Stimulated activated CD4-positive, alpha-beta T cell treated with anti-CD3 and anti-CD28 coated beads, Interleukin-2, amount 100 ng/mL, for 48 hours (primary cell): ENCODE measurements at places on chromosomes 1 and 21.

DNA sequence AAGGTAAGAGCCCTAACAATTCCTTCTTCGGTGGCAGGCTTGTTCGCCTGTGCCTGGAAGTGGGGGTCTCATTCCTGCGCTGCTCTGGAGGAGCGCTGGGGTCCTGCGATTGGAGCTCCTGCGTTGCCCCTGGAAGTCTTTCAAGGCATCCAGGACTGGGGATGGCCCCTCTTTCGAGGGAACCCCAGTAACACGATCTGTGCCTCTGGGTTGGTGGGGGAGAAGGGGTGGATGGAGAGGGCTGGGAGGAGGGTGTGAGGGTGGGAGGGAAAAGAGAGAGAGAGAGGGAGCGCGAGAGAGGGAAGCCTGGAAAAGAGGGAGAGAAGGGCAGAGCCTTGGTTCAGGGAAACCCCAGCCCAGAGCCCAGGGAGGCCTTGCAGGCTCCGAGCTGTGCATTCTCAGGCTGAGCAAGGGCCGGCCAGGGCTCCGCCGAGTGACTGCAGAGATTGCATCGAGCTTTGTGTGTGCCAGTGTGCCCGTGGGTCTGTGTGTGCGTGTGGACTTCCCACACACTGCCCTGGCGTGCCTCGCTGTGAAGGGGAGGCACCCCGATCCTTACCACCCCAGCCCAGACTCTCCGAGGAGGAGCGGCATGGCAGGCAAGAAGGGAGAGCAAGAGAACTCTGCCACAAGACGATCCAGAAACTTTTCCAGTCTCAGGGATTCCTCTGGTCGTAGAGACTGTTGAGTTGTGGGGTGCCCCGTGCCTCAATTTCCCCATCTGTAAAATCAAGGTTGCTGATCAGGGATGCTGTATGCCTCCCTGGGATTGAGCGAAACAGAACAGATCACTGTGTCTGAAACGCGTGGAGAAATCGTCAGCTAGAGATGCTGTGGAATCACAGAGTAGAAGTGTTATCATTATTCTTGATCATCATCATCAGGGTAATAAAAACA, 619 bp downstream of the BCL9 start:
- no peak for DNase-seq

DNA sequence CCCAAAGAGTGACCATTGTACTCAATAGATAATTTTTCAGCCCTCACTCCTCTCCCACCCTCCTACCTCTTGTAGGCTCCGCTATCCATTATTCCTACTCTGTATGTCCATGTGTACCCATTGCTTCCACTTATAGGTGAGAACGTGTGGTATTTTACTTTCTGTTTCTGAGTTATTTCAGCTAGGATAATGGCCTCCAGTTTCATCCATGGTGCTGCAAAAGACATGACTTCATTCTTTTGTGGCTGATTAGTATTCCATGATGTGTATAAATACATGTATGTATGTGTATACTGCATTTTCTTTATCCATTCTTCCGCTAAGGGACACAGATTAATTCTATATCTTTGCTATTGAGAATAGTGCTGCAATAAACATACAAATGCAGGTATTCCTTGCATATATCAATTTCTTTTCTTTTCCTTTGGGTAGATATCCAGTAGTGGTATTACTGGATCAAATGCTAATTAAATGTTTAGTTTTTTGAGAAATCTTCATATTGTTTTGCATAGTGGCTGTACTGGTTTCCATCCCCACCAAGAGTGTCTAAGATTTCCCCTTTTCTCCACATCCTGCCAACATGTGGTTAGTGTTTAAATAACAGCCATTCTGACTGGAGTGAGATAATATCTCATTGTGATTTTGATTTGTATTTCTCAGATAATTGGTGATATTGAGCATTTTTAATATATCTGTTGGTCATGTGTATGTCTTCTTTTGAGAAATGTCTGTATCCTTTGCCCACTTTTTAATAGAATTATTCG, 4.9 kb downstream of the LY9 start:
- DNase-seq = no peak

DNA sequence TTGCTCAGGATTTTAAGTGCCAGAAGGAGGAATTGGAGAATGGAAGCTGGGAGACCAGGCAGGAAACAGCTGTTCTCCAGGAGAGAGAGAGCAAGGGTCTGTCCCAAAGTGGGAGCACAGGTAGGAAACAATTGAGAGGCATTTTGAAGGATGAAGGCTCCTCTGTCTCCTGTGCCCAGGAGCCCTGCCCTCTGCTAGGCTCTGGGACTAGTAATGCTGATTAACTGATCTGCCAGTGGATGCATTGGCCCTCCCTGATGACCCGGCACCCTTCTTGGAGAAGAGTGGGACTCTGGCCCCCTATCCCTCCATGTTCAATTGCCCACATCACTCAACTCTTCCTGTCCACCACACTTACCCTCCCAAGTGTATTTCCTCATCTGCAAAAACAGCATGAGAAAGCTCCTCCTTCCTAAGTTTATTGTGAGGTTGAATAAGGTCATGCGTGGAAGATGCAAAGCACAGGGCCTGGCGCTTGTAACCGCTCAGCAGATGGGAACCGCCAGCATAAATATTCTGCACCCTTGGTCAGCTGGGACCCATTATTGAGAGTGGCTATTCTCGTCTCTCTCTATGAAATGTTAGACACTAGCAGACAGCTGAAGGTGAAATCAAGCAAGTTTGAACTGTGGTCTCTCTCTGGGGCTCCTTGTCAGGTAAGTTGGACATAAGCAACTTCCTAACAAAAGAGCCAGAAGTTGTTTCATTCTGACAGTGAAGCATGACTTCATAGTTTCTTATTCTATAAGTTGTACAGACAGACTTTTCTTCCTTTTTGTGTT, 63.0 kb upstream of the ANGPTL1 start:
- DNase-seq = no peak

DNA sequence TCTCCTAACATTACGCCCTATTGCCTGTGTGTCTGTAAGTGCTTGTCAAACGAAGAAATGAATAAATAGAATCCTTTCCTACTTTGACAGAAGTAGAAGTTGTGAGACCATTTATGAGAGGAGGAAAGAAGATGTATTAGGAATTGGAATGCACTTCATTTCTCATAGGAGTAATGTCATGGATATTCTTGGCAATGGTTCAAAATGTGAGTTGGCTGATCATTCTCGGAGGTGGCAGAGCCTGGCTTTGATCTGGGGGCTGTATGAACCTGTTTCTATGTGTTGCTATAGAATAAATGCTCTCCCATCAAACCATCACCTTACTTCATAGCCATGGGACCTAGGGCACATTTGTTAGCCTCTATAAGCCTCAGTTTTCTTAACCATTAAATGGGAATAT, 10.1 kb upstream of the SERBP1 start:
- no peak for DNase-seq

DNA sequence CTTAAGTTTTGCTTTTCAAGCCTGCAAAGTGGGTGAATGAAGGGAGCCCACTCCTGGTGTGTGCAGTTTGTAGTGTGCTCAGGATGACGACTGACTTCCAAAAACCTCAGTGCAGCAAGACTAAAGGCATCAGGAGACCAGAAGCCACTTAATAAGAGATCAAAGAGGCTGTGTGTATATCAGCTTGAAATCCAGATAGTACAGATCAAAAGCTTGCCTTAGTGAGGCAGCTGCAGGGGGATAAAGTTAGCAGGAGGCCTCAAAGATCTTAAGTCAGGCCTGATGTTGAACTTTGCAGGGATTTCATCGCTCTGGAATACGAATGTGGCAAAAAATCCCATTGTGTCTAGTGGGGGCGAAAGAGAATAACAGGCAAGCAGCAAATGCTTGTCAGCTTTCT, 99.8 kb downstream of the PATJ start:
- DNase-seq = no peak

DNA sequence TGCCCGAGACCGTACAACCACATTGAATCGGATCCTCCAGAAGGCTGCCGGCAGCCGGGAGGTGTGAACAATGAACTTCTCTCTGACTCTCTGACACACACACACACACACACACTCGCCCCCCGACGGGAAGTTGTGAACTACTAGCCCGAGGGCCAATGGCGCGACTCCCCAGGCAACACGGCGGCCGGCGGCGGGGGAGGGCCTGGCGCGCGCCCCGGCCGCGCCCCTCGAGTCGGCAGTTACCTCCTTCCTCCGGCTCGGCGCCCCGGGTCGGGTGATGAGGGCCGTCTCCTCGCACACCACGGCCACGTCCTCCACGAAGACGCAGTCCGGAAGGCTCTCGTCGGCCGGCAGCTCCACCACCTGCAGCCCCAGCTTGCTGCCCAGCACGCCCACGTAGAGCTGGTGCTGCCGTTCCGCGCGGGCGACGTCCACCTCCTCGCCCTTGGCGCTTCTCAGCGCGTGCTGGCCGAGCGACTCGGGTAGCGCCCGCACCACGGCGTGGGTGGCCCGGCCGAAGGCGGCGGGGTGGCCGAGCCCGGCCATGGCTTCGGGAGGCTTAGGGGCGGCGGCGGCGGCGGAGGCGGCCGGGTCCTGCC, 361 bp downstream of the DDAH1 start:
- no peak for DNase-seq

DNA sequence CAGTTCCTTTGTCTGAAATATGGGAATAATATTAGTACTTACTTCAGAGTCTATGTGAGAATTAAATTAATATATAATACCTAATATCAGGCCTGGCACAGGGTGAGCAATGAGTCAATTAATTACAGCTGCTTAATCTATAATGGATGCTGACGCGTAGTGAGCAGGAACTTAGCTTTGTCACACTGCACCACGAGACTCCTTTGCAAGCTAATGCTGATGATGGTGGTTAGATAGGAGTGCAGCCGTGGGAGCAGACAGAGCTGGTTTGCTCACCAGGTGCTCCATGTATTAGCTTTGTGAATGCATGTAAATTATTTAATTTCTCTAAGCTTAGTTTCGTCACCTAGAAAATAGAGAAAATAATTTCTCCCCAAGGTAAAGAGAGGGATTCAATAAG, 35.1 kb downstream of the KCNJ15 start:
- DNase-seq = no peak

DNA sequence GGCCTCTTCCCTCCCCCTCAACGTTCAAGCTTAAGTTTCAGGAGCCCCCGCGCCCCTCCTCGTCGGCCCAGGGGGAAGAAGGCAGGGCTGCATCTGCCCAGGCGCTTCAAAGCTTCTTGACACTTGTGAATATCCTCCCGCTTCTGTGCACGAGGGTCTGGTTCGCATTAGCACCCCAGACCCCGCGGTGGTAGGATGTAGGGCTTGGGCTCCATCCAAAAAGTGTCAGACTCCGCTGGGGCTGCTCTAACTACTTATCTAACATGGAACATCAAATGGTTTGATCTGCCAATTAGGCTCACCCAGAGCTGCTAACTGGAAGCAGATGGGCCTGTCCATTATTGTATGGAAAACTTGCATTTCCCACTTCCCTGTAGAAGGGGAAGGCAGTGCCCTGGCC, 28.9 kb downstream of the TAS1R2 start:
- no peak for DNase-seq

DNA sequence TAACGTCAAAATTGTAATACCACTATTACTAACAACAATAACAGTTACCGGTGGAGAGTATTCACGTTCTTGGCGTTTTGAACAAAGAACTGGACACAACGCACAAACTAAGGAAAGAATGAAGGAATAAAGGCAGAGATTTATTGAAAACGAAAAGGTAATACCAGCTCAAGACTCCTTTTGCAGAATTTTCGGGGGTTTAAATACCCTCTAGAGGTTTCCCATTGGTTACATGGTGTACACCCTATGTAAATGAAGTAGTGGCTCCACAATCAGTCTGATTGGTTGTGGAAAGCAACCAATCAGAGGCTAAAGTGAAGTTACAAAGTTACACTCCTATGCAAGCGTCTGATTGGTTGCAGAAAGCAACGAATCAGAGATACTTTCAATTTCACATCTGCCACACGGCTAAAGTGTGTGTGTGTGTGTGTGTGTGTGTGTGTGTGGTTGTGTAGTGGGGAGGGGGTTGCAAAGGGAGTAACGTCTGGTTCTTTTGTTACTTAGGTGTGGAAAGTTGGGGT, 1.1 kb upstream of the GTF2B start:
- no peak for DNase-seq

DNA sequence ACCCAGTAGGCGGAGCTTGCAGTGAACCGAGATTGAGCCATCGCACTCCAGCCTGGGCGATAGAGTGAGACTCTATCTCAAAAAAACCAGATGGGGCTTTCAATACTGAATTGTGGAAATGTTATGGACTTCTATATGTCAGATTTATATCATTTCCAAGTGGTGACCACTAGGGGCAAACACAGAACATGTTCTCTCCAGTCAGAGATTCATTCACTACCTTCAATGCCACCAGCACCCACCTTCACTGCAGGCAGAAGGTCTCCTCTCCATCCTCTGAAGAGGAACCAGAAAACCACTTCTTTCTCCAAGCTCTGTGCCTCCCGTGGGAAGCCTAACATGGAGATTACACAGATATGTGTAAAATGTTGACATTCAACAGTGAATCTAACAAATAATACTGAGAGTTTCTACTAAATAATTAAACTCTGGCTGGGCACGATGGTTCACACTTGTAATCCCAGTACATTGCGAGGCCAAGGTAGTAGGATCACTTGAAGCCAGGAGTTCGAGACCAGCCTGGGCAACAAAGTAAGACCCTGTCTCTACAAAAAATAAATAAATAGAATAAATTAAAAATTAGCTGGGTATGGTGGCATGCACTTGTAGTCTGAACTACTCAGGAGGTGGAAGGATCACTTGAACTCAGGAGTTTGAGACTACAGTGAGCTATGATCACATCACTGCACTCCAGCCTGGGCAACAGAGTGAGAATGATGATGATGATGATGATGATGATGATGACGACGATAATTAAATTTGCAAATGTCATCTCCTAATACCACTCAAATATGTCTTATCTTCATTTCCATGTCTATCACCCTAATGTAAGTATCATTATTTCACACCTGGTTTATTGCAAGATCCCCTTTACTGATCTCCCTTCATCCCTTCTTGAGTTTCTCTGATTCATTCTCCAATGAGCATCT, 151.1 kb downstream of the ZNF281 start:
- no peak for DNase-seq

- no peak for DNase-seq
Measured at GRCh38 chr1:172670791-172671190, 11.9 kb downstream of the FASLG start.

DNA sequence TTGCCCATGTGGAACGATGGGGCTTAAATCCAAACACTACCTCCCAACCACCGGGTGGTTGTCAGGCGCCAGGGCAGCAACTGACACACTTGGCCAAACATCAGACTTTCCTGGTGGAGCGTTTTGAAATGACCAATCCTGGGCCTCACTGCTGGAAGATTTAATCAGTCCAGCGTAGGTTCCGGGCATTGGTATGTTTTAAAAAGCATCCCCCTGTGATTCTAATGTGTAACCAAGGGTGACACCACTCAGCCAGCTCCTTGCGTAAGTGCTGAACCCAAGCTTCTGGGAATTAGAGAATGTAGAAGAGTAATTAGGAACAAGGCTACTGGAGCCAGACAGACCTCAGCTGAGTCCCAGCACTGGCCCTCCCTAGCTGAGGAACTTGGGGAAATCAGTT, 44.8 kb upstream of the KAZN start:
- DNase-seq = no peak

DNA sequence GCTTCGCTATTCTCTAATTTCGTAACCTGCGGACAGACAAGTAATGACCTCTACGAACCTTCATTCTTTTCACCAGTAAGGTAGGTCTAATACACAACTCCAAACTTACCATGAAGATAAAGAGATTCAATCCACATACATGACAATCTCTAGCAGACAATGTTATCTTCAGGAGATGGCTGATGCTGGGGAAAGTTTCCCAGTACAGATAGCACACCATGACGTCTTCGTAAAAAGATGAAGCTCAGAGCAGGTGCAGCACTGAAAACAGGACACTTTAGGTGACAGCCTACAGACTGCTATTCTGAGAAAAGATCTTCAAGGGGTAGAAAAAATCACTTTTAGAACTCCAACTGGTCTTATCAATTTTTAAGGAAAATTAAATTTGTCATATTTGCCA, 41.3 kb downstream of the ZNF281 start:
- no peak for DNase-seq

GRCh38 chr1:33454646-33455282, 17.7 kb upstream of the ZSCAN20 start:
- no peak for DNase-seq
